GM18507 (cell line): ENCODE measurements at places on chromosomes 5 and 9.

- no peak for DNase-seq
These were observed 78.9 kb upstream of the ADRB2 start for GRCh38 chr5:148747536-148747906.

- no peak for DNase-seq
These were observed 82.6 kb downstream of the AOPEP start for GRCh38 chr9:94808926-94809700.

DNA sequence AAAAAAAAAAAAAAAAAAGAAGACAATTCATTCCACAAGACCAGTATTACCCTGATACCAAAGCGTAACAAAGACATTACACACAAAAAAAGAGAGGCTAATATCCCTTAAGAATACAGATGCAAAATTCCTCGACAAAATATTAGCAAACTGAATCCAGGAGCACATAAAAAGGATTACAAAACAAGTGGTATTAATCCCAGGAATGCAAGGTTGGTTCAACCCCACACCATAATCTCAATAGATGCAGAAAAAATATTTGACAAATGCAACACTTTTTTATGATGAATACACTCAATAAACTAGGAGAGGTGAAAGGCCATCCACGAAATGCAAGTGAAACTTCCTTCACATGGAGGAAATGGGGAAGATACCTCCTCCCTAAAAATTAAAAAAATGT, 80.1 kb upstream of the TLR4 start:
- DNase-seq = no peak

- DNase-seq = no peak
These were observed 30.6 kb upstream of the IL6ST start for GRCh38 chr5:56025151-56025885.

DNA sequence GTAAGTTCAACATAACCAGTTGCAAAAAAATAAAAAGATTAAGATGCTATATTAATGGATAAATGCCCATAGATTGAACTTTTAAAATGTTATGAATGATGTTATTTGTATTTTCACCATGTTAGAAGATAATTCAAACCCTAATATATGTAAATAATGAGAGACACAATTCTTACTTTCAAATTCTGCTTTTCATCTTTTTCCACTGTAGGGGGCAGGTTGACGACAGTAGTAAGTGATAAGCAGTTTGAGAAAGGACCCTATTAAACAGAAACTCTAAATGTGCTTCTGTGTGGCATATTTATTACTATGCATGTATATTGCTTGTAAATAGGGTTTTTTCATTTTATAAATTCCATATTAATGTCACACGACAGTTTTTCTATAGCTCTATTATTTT, 591.1 kb downstream of the SEMA5A start:
- DNase-seq = no peak

- DNase-seq = no peak
These were observed 491 bp downstream of the OR1N1 start for GRCh38 chr9:122526602-122527001.

DNA sequence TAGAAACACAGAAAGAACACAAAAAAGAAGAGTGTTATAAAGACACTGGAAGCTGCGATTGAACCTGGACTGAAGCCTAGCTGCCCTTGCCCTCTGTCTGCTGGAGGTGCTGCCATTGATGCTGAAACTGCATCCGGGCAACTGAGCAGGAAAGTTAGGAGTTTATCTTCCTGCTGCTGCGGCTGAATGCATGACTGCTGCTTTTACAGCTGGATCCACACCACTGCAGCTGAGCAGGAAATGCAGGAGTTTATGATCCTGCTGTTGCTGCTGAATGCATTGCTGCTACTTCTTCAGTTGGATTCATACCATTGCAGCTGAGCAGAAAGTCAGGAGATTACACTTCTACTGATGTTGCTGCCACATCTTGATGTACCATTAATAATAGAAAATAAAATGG, 21.8 kb upstream of the JAKMIP2 start:
- DNase-seq = no peak

- no peak for DNase-seq
These were observed 397.9 kb upstream of the SGCD start for GRCh38 chr5:155929112-155929511.

GRCh38 chr5:1190837-1191239, 10.6 kb upstream of the SLC6A19 start:
- no peak for DNase-seq

GRCh38 chr5:111367115-111367514, 142.9 kb downstream of the CAMK4 start:
- DNase-seq = no peak

- DNase-seq = no peak
These were observed 76.5 kb upstream of the OLFM1 start for GRCh38 chr9:135010921-135011320.

DNA sequence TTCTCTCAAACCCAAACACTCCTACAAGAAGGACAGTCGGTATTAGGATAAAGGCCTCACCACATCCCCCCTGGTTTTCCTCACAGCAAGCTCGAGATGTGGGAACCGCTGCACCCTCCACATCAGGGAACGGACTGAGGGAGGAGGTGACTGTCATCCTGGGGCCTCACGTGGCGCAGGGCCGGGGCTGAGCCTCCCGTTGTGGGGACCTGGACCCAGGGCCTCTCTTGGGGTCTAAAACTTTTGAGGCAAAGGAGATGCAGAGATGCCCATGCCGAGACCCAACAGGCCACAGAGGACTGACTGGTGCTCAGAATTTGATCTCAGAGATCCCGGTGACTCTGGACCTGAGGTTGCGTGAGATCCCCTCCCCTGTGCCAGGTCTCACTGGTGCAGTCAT, 72.7 kb downstream of the MRPL36 start:
- DNase-seq = no peak

DNA sequence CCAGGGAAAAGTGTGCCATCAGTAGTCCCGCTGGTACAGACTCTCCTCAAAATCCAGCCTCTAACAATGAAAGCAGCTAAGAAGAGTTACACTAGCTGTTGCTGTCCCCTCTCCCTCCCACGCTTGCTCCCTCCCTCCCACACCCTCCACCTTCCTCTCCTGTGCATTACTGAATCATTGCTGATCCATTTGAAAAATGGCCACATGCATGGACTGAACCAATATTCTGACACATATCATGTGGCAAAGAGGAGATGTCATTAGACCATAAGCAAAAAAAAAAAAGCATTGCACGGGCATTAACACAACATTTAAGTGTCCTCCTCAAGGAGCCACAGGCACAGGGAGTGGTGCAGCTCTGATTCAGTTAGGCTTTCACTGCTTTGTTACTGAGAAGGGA, 37.9 kb downstream of the LHFPL2 start:
- DNase-seq = no peak

GRCh38 chr5:157350939-157351801, 85.2 kb downstream of the CYFIP2 start:
- no peak for DNase-seq

DNA sequence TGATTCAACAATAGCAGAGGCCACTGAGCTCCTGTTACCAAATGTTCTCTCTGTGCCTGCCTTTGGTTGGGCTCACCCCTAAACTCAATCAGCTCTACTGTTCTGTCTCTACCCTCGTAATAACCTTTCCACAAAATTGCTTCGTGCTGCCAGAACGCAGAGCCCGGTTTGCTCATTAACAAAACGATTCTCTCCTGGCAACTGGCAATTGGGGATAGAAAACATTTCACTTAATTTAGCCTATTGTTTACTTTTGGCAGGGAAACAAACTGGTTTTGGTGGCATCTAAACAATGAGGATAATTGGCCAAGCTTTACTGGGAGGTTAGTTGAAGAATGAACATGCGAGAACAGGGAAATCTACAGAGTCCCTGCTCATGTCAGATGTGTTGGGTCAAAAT, 56.6 kb downstream of the SLC28A3 start:
- no peak for DNase-seq

GRCh38 chr9:122236681-122237080, 7.9 kb upstream of the LHX6 start:
- DNase-seq = no peak

- no peak for DNase-seq
These were observed 78.4 kb downstream of the NTNG2 start for GRCh38 chr9:132239999-132240840.

GRCh38 chr9:7707934-7708333, 91.6 kb downstream of the DMAC1 start:
- DNase-seq = no peak

GRCh38 chr5:107203243-107203642, 467.5 kb downstream of the EFNA5 start:
- DNase-seq = no peak

DNA sequence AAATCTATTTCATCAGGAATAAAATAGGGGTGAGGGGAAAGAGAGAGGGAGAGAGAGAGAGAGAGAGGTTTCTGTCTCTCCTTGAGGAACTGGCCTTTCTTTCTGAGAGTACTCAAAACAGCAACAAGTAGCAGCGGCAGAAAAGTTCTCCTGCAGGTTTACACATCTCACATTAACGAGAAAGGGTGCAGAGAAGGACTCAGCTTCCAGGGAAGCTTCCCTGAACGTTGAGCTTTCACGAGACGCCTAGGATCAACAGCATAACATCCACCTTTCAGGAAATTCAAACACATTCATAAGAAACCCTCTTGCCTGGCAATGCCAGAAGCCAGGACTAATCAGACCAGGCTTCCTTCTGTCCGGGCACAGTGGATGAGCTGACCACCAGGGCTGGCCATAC, 162.9 kb downstream of the ZDHHC21 start:
- no peak for DNase-seq

DNA sequence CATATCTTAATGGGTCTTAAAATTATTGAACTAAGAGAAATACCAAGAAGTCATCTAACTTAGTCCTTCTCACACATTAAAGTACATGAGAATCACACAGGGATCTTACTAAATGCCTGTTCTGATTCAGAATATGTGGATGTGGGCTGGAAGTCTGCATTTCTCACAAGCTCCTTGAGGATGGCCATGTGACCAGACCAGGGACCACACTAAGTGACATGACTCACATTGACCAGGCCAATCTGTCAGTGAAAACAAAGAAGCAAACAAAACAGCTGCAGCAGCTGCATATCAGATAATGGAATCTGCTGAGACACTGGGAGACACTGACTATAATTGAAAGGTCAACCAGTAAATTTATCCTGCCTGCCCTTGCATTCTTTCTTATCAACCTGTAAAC, 110.5 kb downstream of the ADAMTS12 start:
- no peak for DNase-seq

- no peak for DNase-seq
These were observed 7.9 kb upstream of the INSL6 start for GRCh38 chr9:5193345-5193744.

DNA sequence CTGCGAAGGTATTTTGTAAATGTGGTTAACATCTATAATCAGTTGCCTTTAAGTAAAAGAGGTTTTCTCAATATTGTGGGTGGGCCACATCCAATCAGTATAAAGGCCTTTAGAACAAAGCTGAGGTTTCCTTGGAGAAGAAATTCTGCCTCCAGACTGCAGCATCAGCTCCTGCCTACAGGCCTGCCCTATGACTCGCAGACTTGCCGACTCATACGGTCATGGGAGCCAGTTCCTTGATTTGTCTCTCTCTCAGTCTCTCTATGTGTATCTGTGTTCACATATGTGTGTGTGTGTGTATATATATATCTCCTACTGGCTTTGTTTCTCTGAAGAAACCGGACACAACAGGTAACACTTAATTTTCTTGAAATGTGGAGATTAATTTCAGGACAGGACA, 45.3 kb downstream of the SLC36A1 start:
- no peak for DNase-seq

DNA sequence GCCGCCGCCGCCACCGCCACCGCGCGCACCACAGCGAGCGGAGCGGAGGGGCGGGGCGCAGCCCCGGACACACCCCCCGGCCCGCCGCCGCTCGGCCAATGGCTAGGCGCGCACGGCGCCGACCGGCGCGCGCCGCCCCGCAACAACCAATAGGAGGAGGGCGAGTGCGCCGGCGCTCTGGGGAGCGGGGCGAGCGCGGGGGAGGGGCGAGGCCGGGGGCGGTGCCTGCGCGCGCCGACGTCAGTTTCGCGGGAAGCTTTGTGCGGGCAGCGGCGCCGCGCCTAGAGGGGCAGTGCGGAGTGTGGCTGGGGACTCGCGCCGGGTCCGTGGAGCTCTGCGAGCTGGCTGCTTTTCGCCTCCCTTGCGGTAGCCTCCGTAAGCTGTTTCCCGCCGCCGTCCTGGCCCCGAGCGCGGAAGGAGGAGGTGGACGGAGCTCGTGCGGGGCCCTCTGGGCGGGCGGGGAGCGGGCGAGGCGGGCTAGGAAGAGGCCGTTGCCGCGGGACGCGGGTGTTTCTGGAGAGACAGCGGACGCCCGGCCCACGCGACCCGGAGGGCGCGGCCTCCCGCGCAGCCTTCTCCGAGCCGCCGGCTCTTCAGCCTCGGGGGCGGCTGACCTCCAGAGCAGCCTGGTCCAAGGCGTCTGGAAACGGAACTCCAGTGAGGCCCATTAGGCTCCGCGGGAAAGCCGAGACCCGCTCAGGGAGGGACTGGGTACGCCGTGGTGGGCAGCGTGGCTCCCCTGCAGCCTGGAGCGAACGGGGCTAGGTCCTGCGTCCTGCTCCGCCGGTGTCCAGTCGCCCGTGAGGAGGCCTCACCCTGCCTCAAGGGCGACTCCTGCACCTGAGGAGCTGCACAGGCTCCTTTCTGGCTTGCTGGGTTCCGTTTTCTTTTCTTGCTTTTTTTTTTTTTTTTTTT, at the start of gene ZMYND19:
Gene ZMYND19, minus strand, starts transcription at position 44 of the 915 bp plus-strand sequence. CDS start 249 bp downstream, outside the sequence.
- DNase-seq = peak; percentile 98

GRCh38 chr5:68823301-68823700, 270.5 kb upstream of the SLC30A5 start:
- no peak for DNase-seq

DNA sequence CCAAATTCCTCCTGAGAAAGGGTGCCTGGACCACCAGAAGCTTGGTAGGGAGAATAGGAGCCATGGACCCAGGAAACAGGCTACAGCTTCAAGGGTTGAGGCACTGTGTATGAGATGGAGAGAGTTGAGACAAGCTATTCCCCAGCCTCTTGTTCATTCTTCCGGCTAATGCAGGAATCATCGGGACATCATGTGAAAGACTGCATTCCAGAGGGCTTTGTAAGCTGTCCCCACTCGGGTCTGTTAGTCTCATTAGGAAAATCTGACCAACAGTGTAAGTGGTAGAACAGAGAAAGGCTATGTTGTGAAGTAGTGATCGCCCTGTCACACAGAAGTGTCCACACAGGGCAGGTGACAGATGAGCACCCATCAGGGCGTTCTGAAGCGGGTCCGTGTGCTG, 81.4 kb downstream of the GABBR2 start:
- no peak for DNase-seq

DNA sequence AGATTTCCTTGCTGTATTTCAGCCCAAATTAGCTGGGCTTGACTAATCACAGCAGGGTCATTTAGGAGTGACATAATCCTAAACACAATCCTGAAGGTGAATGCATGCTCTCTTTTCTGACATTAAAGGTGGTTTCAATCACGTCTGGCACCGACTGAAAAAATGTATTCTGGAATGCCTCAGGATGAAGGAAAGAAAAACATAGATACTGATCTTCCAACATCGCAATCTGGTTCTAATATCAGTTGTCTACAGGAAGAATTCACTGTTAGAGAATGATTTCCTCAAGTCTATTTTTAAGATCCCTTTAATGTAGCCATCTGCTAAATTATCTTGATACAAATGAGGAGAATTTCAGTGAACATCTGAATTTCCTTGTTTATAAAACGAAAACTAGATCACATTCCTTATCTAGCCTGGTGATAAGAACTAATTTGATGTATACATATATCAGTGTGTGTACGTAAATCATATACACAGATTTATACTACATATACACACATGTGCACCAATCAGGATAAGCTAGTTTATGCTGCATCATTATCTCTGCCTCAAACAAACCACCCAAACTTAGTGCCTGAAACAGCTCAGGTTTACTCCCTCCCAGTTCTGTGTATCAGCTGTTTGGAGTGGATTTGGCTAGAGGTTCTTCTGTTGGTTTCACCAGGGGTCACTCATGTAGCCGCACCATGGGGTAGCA, 31.3 kb upstream of the TAS2R1 start:
- DNase-seq = no peak

- DNase-seq = no peak
These were observed 165.5 kb downstream of the C9orf50 start for GRCh38 chr9:129455151-129455995.
